ENCODE measurements at places on chromosomes 2 and 18.

DNA sequence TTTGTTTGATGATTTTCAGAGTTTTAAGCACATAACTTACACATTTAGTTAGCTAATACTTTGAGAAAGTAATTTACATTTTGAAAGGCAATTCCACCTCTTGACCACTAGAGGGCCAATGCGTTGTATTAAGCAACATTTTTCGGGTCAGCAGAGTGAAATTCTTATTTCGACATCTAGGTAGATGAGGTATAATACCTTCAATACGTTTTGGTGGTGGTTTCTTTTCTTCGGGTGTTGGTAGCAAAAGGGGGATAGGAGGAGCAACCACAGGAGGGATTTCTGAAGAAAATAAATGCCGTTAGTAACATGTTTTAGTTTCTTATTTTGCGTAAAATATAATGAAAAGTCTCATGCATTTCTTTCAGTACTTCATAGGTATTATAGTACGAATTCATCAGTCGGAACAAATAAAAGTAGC is 106.3 kb downstream of the TTN start:
- DNase-seq: no peak

DNA sequence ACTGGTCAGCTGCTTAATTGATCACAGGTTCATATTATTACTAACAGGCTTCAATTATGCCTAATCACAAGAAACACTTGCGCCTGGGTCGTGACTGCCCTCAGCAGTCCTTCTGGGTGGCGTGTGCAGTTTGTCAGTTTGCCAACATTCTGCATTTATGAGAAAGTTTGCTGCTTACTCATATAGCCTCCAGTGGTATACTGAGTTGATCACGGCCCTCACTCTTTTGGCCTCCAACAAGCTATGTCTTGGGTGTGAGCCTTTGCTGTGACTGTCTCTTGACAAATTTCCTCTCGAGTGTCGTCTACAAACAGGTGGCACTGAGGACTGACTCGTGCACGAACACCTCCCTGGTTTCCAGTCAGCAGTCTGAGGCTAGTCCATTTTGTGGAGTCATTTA is 27.3 kb downstream of the DCDC2C start:
- peak; percentile 66 for DNase-seq

DNA sequence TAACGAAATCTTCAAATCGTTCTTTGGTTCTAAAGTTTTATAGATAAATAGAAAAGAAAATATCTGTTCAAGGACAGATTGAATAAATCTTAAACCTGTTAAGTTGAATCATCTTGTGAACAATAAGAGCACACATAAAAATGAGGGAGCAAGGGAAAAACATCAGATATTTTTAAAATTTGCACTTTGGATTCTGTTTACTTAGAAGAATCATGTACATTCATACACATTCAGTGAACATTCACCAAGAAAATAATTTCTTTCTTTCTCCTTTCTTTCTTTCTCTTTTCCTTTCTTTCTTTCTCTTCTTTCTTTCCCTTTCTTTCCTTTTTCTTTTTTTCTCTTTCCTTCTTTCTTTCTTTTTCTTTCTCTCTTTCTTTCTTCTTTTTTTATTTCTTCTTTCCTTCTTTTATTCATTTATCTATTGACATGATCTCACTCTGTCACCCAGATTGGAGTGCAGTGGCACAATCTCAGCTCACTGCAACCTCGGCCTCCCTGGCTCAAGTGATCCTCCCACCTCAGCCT is 164.9 kb downstream of the PDE1A start:
- no peak for DNase-seq

GRCh38 chr18:40380686-40381439 is 1574.2 kb upstream of the PIK3C3 start:
- peak; percentile 37 for DNase-seq

- no peak for DNase-seq
Measured at GRCh38 chr2:32900246-32900973, 46.3 kb upstream of the LTBP1 start.

GRCh38 chr18:3923750-3924149 is 473.8 kb downstream of the TGIF1 start:
- peak; percentile 30 for DNase-seq

GRCh38 chr18:8662560-8663255 is 42.6 kb upstream of the MTCL1 start:
- DNase-seq: no peak

DNA sequence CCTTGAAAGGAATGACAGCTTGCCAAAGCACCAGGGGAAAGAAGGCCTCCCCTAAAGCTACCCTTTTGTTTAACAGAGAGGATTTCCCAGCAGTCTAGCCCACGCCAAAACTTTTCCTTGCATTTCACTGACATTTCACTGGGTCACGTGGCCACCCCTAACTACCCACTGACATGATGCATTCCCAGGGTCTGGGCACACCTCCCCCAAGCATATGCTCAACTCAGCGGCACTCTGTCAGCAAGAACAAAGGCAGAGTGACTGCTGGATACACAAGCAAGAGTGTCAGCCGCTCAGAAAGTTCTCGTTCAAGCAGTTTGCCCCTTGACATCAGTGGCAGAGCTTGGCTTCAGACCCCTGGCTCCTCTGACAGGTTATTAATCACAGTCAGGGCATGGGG is 34.2 kb upstream of the MARCO start:
- no peak for DNase-seq

DNA sequence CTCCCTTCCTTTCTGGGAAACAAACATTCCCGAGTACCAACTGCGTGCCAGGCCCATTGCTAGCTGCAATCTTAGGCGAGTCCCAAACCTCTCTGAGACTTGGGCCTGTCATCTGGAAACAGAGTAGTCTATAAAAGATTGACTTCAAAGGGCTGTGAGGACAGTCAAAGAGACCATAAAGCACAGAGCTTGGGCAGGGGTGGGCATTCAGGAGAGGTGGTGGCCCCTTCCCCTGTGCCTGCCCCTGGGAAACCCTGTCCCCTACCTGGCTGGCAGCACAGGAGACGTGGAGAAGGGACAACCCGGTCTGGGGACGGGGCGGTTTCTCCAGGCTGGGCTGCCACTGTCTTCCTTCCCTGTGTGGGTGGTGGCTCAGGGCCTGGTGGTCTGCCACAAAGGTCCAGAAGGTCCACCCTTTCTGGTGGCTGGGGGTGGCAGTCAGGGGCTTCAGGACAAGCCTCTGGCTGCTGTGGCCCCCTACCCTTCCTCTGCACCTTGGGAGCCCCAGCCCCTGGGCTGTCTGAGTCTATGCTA is 33.9 kb upstream of the FOSL2 start:
- DNase-seq: no peak

- peak; percentile 77 for DNase-seq
Measured at GRCh38 chr2:216083464-216084281, 2.0 kb downstream of the TMEM169 start.

DNA sequence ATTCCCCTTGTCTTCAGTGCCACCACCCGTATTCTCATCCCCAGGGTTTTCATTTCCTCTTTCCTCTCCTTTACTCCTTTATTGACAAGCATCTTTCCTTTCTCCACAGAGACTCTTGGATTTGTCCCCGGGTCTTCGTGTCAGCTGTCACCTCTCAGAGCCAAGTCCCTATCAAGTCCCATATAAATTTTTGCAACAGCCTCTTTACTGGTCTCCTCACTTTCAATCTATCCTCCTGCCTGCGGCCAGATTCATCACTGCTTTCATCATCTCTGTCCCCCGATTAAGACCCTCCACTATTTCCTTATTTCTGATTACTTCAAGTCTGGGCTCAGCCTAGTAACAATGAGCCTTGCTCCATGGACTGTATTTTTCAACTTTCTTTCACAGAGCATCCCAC is 113.8 kb downstream of the CTAGE1 start:
- no peak for DNase-seq

DNA sequence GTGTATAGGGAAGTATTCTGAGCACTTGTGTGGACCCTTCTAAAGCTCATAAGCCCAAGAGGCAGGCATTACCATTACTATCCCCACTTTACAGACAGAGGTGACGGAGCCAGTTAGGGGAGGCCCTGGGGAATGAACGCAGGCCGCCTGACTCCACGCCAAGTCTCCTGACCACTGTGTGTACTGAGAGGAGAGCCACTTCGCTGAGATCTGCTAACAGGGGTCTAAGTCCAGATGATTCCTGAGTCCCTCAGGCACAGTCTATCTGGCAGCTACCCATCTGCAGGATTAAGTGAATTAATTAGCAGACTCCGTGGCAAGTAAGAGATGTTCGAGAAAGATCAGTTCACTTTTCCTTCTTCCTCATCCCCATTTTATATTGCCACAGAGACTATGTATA is 13.7 kb downstream of the CYB5A start:
- DNase-seq: no peak

- DNase-seq: no peak
Measured at GRCh38 chr18:35024965-35025364, 16.2 kb upstream of the MAPRE2 start.

DNA sequence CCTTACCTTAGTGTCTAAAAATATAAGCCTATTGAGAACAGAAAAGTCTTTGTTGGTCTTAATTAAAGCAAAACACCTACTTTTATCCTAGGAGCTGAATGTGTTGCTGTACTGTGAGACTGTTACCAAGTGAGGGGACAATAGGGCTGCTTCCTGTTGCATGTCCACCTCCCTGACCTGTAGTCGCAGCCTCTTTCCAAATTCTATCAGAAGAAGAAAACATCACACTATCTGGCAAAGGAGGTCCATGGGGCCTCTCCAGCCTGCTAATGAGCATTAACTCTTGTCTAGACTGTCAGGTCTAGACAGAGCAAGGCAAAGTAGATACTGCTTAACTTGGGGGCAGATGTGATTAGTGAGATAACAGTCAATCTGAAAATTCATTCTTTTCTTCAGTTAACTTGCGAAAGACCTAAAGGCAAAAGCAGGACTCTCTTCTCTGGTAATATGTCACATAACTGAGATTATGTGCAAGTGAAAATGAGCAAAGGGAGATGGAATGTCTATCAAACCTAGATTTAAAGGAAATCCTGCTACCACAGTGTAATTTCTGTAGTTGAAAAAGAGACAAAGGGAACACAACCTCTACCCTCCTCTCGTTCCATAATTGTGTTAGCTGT is 66.9 kb downstream of the CDH20 start:
- DNase-seq: no peak

DNA sequence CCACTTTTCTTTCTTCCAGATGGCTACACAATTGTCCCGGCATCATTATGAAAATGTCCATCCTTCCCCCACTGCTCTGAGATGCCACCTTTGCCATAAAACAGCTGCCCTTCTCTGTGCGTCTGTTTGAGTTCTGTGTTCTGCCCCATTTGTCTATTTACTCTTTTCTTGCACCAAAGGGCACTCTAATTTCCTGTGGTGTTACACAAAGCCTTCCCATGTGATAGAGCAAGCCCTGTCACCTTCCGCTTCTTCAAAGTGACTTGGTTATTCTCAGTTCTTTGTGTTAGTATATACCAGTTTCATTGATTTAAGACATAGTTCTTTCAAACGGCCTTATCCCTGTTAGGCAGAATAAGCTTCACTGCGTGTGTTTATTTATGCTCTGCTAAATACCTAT is 84.1 kb downstream of the FBXO15 start:
- DNase-seq: no peak

DNA sequence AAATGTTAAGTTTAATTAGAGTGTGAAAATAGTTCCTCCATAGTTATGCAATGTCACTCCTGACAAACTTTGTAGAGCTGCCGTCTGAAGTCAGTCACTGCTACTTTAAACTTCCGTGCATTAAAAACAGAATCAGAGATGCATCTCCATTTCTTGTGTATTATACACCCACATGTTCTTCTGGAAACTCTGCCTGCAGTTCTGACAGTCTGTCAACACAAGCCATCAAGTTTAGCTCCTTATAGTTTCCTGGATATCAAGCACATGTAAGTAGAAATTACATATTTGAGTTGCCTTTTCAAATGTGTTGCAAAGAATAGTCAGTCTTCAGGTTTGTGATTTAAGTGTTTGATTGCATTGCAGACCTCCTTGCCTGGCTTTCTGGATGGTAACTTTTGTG is 184.3 kb downstream of the CTNNA2 start:
- no peak for DNase-seq

DNA sequence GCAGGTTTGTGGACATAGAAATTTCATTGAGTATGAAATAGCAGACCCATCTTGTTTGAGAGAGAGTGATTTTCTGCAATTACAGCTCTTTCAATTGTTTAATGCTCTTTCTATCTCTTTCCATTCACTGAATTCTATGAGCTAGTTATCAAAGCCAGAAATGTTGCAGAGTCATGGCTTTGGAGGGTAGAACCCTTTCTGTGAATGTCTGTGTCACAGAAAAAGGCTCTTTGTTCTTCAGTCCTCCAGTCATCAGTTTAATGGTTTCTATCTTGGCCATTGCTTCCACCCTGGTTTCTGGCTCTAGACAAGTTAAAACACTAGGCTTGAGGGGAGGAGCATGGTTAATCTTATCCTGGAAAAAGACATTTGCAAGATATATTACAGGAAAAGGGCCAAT is 655.0 kb downstream of the STK39 start:
- DNase-seq: no peak

DNA sequence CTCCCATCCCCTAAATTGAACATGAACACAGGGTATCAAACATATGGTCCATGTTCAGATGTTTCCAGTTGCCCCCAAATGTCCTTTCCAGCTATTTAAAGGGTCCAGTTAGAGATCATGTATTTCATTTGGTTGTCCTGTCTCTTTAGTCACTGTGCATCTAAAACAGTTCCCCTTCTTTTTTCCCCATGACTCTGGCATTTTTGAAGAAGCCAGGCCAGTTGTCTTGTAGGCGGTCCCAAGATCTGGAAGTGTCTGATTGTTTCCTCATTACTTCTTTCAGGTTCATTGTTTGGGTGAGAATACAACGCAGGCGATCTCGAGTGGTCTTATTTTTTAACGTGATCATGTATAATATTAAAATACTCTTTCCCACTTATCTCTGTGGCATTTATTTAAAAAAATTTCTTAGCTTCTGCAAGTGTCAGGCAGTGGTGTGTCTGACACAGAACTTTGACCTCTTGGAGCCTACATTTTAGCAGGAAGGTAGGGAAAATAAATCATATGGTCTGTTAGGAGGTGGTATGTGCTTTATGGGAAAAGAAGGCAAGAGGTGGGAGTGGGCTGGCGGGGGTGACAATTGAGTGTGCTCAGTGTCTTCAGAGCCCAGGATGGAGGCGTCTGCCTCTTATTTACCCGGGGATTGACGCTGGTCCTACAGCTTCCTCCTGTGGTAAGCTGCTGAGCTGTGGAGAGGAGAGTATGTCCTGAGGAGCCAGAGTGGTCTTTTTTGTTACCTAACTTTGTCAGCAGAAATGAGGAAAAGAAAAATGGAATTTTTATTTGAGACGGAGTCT is 8.1 kb downstream of the RAB31 start:
- no peak for DNase-seq

- no peak for DNase-seq
Measured at GRCh38 chr2:241852116-241852980, 6.3 kb downstream of the PDCD1 start.

- no peak for DNase-seq
Measured at GRCh38 chr2:162037028-162037795, 36.8 kb downstream of the DPP4 start.

DNA sequence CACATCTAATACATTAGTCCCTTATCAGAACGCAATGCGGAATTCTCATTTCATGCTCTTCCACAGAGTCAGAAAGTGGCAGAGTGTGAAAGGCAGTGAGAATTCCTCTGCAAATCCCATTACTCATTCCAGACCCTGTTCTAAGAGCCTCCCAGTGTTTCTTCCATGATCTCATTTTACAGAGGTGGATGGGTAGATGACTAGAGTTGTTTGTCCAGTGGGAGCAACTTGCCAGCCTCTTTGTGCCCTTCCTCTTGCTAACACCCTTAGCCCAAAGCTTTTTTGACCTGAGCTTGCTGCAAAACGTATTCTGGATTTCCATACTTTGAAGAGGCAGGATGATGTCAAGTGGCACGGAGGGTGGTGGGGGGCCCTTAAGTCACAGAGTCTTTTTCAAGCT is 467.7 kb upstream of the RGPD4 start:
- DNase-seq: no peak
